Upper lobe of left lung (tissue), 6 donors: ENCODE measurements at places on chromosomes 7 and 10. TPM values are rescaled to one million over a fixed set of nuclear protein-coding genes. Genes with fewer than 3 reads are reported as not detected.

Gene CYP3A4
- 0.46 TPM for total RNA-seq

- DNase-seq = no peak
Observed at GRCh38 chr10:96856317-96856716, 24.2 kb downstream of the LCOR start.

DNA sequence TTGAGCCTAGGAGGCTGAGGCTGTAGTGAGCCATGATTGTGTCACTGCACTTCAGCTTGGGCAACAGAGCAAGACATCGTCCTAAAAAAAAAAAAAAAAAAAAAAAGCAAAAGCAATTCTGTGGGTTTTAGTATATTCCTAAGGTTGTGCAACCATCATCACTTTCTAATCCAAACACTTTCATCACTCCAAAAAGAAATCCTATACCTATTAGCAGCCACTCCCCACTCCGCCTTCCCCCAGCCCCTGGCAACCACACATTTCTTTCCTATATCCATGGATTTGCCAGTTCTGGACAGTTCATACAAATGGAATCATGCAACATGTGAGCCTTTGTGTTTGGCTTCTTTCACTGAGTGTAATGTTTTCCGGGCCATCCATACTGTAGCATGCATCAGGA lies 20.4 kb downstream of the ZAN start:
- no peak for DNase-seq

- DNase-seq = no peak
Observed at GRCh38 chr7:13980474-13980873, 9.0 kb downstream of the ETV1 start.
